ENCODE measurements at places on chromosomes 4 and X. TPM values are rescaled to one million over a fixed set of nuclear protein-coding genes. Genes with fewer than 3 reads are reported as not detected.

DOK7 gene
- not detected for total RNA-seq

MGARP gene
- total RNA-seq: 19.2 TPM

TMEM165 gene
- 149 TPM for total RNA-seq

ERAS gene
- total RNA-seq: not detected

CTAG1A gene
- total RNA-seq: not detected

PAGE4 gene
- not detected for total RNA-seq
